ENCODE measurements at places on chromosomes 12 and 14.

DNA sequence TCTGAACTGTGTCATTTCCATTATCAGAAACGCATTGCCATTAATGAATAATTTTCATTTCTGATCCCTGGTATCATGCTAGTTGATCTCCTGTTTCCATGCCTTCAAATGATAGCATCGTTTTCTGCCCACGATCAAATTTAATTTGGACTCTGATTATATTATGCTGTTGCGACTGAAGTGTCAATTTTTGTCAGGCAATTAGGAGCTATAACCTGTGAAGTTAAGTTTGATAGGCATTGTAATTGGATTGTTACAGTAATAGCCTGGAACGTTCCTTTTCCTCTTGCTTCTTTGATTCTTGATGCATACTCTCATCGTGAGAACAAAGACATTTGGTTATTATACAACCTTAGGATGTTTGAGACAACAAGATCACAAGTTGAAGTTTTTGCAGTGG is 356.3 kb downstream of the VRK1 start:
- DNase-seq: no peak

GRCh38 chr14:103296987-103297386 is 37.0 kb upstream of the EIF5 start:
- no peak for DNase-seq

- no peak for DNase-seq
These were observed 307.3 kb downstream of the TMEM117 start for GRCh38 chr12:44143175-44143574.

DNA sequence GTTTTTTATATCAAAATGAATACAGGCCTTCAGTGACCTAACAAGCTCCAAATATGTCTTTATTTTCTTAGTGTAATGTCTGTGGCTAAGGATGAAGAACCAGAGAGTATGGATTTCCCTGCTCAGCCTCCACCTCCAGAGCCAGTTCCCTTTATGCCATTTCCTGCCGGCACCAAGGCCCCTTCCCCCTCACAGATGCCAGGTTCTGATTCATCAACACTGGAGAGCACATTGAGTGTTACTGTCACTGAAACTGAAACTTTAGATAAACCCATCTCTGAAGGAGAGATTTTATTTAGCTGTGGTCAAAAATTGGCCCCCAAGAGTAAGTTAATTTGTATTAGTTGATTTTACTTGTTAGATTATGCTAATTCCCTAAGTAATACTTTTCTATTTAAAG is 61.0 kb downstream of the KIAA0586 start:
- DNase-seq: no peak

All from nephron progenitor cell (in vitro differentiated cells).